NCI-H1105 (cell line): ENCODE measurements at places on chromosomes 5 and 9.

DNA sequence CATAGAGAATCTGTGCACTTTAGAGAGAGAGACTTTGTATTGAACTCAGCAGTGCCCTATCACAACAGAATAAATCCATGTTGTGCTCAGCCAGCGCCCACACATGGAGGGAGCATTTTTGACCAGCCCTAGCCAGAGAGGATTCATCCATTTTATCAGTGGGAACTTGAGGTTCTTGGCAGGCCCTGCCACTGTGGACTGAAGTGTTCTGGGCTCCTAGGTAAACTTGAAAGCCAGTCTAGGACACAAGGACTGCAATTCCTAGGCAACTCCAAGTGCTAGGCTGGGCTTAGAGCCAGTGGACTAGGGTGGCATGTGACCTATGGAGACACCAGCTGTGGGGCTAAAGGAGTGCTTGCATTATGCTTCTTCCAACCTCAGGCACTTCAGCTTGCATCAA lies 523.5 kb downstream of the CDH12 start:
- no peak for DNase-seq

DNA sequence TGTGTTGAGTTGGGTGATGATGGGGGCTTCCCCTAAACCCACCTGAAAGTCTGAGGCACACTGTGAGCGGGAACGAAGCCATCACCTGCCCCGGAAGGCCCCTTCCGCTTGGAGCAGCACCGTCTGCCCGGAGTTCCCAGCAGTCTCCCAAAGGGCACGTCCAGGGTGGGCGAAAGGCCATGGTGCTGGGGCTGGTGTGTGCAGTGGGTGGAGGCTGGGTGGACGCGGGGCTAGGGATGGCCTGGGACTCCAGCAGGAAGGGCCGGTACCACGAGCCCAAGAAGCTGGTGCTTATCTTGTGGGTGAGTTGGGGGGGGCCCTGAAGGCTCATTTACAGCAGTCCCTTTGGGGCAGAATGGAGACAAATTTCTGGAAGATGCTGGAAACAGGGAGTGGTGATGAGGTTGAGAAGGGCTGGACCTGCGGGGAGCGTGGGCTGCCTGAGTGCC lies 4.6 kb downstream of the FLT4 start:
- no peak for DNase-seq

DNA sequence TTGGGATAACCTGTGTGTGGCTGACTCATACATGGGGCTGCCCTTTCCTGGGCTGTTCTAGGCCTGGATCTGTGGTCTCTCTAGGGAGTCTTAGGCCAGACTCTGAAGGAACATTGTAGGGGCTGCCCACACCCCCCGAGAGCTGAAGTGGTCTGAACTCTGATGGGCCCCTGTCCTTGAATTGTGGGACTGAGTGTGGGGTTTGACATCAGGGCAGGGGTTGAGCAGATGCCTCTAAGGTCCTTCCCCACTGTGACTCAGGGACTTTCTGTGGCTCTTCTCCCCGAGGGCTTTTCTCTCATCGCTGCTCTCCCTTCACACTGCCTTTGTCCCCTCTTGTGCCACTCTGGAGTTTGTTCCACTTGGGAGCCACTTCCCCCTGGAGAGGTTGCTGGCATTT lies 215.0 kb downstream of the MELK start:
- no peak for DNase-seq

- DNase-seq = peak; percentile 0
These were observed 625 bp upstream of the UBLCP1 start for GRCh38 chr5:159262472-159262858.

GRCh38 chr9:3795556-3795955 lies 269.8 kb upstream of the RFX3 start:
- no peak for DNase-seq

GRCh38 chr5:72848474-72849428 lies 32.3 kb downstream of the TNPO1 start:
- peak; percentile 3 for DNase-seq

DNA sequence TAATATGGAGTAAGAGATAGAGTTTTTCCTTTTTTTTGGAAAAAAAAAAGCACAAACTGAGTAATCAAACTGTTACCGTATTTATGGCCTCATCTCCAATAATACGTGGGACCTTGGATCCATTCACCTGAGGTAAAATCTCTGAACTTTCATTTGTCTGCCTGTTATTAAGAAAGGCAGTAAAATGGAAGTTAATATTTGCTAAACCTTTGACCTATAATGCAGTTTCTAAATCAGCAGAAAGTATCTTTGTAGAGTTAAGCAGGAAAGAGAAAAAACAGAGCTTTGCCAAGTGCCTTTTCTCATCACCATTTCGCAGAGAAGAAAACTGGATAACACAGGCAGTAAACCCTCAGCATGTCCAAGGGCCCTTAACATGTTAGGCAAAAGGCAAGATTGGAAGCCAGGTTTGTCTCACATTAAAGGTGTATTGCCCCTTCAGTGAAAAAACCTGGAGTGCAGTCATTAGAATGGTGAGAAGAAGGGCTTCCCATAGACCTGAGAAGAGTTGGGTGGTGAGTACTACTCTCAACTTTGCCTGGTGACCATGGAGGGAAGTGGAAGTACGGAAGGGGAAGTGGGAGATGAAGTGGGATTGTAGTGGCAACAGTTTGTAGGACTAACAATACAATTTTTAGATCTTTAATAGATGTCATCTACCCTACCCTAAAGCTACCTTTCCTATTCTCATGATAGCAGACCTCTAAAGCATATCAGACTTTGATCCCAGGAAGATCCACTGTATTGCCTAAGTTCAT lies 65.4 kb upstream of the GRAMD2B start:
- no peak for DNase-seq

DNA sequence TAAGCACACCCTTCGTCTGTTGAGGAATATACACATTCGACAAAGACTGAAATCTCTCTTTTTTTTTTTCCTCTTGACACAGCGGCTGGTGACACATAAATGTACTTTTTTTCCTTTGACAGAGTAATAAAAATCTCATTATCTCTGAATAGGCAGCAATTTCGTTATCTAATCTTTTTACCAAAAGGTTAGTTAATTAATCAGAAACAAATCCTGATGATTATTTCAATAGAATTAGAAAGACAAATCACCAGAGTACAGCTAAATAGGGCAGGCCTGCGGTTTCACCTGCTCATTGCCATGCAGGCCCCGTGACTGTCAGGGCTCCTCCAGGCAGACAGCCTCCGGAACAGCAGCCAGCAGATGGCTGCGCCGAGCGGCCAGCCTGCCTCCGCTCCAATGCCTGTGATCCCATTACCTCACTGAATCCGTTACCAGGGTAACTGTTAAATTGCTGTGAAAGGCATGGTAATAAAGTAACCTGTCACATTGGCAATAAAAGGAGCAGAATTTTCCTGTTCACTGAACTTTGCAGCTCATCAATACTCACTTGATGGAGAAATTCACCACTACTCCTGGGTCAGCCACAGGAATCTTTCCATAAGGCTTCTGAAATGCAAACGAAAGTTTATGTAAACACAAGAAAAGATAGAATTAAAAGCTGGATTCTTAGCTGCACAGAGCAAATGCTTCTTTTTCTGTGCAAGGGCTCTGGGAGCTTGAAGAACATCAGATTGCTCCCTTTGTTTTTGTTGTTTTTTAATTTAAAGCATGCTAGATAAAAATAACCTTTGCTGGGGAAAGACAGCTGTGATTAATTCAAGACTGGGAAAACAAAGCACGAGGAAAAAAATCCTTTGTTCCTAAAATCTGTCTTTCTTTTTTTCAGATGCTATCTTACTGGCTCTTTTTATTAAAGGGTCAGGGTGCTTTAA lies 666.4 kb upstream of the ZNF608 start:
- DNase-seq = peak; percentile 69

GRCh38 chr5:142849880-142850279 lies 79.7 kb downstream of the ARHGAP26 start:
- DNase-seq = no peak

DNA sequence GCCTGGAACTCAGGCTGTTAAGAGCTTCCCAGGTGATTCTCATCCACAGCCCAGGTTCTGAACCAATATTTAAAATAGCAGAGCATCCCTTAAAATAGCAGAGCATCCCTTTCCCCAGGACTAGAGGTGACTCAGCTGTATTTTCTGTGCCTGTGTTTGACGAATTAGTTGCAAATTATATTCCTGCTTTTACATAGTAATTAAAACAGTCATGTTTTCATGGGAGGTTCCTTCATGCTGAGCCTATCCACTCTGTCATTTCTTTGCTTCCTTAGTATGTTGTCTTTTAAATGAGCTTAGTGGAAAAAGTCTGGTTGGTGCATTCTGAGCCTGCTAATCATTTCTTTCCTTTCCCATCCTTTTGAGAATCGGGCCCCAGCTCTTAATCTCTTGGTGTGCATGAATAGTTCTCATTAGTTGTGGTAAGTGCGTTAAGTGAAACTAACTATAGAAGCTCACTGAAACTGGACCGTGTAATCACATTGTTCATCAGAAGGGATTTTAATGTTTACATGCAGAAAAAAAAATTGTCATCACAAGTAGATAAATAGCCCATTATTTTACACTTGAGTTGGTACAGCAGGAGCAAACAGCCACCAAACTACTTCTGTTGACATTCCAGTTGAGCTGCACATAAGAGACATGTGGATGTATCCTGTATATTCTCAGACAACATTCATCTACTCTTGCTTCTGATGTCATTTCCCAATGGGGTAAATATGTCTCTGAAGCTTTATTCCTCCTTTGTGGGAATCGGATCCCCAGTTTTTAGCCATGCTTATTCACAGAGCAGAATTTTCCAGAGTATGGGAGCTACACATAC lies 596.9 kb upstream of the WWC1 start:
- no peak for DNase-seq

DNA sequence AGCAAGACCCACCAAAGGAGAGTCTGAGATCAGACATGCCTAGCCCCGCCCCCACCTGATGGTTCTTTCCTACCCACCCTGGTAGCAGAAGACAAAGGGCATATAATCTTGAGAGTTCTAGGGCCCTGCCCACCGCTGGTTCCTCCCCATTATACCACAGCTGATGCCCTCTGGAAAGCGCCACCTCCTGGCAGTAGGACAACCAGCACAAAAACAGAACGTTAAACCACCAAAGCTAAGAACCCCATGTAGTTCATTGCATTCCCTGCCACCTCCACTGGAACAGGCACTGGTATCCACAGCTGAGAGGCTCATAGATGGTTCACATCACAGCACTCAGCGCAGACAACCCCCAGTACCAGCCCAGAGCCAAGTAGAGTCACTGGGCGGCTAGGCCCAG lies 81.2 kb upstream of the TRPC7 start:
- no peak for DNase-seq

DNA sequence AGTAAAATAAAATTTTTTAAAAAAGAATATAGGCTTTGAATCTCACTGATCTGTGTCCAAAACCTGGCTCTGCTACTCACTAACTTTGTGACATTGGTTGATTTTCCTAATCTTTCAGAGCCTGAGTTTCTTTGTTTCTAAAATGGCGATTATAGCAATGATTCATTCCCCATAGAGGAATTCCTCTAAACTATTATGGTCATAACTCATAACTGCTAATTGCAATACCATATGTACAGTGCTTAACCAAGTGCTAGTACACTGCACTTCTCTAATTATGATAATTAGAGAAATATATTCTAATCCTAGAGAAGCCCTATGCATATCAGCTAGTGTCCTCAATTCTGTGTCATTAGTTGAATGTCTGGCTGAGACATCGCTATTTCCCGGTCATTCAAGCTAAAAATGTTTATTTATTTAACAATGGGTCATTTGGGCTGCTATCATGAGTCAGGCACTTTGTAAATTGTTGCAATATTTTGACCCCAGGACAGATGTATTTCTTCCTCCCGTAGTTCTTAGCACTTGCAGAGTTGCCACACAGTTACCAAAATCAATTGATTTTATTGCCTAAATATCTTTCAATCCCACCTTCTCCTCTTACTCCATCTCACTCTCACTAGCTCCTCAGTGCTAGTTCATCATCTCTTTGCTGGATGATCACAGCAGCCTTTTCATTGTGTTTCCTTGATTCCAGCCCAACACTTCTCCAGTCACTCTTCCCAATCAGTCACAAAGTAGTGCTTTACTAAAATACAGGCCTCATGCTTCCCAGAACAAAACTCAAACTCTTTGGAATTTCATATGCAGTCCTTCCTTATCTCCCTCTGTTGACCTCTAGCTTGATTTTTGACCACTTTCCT lies 200.9 kb upstream of the PAPPA start:
- DNase-seq = no peak

DNA sequence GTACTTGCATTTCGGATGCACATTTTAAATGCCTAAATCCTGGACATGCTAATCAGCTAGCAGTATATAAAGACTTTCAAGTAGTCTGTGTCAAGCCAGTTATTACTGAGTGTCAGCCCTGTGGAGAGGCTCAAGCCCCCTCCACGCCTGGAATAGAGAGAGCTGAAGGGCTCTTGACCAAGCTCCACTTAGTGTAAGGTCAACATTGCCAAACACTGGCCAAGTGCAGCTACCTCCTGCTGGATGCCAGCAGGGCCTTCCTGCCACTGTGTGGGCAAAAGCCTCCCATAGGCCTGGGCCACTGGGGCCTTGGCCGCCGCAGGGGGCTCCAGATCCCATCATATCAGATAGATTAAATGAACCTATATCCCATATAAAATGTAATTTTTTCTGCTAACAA lies 239.4 kb upstream of the PANK3 start:
- no peak for DNase-seq
